Stimulated activated CD8-positive, alpha-beta memory T cell treated with anti-CD3 and anti-CD28 coated beads, Interleukin-15, amount 100 ng/mL, for 4 hours (primary cell): ENCODE measurements at places on chromosomes 3 and 15.

DNA sequence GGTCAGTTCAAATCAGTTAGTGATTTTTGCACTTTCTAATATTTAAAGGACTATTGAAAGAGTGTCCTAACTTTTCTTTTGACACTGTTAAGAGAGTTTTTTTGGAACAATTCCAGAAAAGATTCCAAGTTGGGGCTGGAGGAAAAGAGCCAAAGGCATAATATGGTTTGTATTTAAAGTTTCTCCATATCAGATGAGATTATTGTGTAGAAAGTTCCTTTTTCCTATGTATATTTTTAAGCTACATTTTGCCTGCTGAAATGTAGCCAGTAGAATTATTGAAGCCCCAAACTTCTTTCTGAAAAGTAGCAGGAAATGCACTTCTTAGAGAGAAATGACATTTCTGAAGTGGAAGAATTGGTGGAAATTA lies 136.5 kb upstream of the TSC22D2 start:
- no peak for DNase-seq

DNA sequence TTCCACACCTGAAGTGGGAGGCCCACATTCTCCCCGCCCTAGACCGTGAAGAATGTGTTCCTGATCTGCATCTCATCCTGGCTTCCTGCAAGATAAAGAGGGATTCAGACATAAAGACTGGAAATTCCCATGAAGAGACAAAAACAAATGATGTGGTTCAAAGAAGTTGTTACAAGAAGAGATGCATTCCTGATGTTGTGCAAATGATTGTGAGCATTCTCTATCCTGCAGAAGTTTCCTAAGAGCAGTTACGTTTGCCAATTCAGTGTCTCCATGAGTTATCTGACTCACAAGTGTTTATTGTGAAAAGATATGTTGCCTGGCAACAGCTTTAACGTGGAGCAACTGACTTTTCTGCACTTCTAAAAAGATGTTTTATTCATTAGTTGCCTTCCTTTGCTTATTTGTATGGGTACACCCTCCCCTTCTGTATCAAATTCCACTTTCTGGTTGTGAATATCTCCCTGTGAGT lies 107.8 kb downstream of the ZIC4 start:
- DNase-seq, result no peak

- no peak for DNase-seq
These were observed 75.1 kb upstream of the FBN1 start for GRCh38 chr15:48720646-48721045.

- no peak for DNase-seq
These were observed 120.9 kb downstream of the CACNA2D3 start for GRCh38 chr3:54243056-54243931.

DNA sequence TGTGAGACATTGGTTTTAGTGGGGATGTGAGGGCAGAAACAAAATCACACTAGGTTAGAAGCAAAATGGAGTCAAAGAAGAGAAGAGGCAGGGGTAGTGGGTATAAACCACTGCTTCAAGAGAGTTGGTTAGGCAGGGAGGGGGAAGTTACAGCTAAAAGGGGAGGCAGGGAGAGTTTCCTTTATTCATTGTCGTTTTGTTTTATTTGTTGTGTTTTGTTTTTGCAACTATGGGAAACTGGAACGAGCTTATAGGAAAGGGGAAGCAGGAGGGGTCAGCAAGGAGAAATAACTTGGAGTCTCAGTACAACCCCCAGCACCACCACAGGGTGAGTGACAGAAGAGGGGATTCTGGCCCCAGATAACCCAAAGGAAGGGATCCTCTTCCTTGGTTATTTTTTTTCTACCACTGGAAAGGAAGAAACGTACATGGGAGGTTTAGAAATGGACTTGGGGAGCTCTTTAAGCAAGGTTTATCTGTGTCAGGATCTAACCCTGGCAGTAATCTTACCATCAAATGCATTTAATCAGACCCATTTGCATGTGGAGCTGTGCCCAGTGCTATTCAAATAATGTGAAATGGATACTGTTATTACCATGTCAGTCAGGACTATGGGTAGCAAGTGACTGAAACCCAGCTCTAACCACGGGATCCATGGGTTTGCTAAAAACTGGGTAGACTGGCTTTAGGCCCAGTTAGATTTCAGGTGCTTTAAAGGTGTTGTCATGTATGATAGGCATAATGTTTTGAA lies 68.7 kb downstream of the CCNL1 start:
- no peak for DNase-seq

- DNase-seq, result no peak
These were observed 15.1 kb downstream of the CXCR6 start for GRCh38 chr3:45958321-45958791.

- DNase-seq, result no peak
These were observed 57.5 kb downstream of the HOMER2 start for GRCh38 chr15:82894971-82895520.

DNA sequence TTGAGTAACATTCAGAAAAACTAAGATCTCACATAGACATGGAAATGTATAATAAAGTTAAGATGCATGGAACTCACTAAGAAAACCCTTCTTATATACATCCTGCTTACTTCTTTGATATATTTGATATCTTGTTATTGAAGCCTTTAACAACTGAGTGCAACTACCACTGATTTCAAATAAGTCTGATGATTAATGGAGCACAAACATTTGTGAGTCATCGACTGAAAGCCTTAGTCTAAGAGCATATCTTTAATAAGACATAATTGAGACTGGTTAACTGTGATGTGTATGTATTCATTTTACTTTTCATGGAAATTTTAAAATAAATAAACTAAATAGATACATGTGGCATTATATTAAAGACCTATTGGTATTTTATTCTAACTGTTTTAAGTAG lies 740.5 kb downstream of the EPHA3 start:
- DNase-seq, result no peak

DNA sequence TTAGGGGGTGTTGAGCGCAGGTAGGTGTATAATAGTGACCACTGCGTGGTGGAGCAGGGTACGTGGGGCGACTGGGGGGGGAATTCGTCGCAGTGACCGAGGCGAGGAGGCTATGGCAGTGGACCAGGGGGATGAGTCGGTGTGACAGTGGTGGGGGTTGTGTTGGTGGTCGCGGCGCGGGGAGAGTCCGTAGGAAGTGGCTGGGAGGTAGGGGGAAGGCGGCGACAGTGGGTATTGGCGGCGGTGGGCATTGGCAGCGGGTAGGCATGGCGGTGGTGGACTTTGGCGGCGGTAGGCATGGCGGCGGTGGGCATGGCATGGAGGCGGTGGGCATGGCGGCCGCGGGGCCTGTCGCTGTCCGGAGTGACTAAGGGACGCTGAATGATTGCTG lies 739 bp downstream of the SNRPN start:
- DNase-seq, result no peak

GRCh38 chr3:101223016-101223415 lies 97.4 kb downstream of the IMPG2 start:
- DNase-seq, result no peak

DNA sequence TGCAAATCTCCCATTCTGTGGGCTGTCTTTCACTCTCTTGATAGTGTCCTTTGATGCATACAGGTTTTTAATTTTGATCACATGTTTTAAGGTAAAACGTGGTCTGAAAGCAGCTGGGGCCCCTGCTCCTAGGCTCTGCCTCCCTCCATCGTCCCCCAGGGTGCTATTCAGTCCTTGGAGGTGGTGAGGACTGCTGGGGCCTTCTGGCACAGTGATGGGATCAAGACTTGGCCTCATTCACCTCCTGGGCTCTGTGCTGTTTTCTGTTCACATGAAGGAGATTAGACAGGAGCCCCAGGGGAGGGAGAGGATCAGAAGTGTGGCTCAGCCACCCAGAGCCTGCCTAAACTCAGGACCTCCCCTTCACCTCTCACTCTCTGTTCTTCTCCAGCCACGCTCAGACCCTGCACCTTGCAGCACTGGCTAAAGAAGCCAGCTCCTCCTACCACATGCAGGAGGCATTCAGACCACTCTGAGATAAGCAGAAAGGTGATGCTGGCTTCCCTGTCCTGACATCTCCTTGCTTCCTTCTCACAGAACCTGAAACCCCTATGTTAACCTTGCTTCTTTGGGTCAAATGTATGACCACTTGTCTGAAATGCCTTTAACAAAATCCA lies 43.9 kb downstream of the PAQR5 start:
- DNase-seq, result no peak

DNA sequence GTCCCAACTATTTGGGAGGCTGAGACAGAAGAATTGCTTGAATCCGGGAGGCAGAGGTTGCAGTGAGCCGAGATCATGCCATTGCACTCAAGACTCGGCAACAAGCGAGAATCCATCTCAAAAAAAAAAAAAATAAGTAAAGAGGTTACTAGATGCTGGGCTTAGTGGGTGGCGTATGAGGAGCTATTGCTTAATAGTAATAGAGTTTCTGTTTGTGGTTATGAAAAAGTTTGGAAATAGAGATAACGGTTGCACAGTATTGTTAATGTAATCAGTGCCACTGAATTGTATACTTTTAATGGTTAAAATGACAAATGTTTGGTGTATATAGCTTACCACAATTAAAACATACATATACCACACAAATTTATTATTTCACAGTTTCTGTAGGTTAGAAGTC lies 14.7 kb upstream of the HHATL start:
- DNase-seq, result no peak

GRCh38 chr3:71110385-71111222 lies 472.9 kb downstream of the FOXP1 start:
- no peak for DNase-seq

GRCh38 chr3:117910820-117911521 lies 1123.7 kb downstream of the IGSF11 start:
- no peak for DNase-seq

DNA sequence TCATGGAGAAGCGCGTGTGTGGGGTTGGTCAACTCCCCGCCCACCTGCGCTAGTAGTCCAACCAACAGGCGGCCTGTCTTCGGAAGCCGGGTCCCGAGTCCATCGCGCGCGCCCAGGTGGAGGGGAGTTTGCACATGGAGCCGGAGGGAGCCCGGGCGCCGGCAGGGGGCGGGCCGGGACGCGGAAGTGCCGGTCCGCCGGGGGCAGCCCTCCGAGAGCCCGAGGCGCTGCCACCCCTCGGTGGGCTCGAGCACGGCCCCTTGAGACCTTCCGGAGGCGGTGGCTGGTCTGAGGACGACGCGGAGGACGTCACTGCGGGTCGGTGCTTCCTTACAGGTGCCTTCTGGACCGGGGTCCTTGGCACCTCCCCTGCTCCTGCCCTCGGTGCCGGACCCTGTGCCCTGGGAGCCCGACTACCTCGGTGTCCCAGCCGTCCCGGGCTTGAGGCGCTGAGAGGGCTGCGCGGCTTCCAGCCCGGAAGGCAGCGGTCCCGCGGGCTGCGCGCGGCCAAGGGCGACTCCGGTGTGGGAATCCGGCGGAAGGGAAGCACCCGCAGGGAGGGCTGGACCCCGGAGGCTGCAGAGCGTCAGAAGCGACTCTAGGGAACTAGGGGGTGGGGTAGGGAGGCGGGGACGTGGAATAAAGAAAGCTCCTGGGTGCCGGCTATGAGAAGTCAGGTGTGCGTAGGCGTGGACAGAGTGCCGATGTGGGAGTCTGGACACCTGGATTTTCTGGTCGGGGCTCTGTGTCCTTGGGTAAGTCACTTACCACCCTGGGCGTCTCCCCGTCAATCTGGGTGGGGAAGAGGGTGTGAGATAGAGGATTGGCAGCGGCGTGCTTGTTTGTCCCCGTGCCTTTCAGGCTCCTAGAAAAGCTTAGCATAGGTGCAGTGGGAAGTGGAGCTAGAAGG lies 212.3 kb downstream of the FGF12 start:
- DNase-seq, result no peak

DNA sequence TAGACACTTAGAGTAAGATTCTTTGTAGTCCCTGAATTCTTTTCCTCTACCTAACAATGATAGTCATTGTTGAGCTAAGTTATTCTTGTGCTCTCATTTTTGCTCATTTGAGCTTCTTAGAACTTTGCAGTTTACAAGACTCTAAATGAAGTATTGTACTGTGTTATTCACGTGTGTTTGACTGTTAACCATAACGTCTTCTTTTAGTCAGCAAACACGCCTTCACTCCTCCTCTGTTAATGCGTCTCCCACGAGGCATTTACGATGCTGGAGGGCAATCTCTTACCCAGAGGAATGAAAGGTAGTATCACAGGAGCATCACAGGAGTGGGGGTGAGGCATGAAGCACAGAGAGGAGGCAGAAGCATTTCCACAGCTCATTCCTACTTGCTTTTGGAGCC lies 14.8 kb upstream of the P2RY14 start:
- DNase-seq, result no peak

DNA sequence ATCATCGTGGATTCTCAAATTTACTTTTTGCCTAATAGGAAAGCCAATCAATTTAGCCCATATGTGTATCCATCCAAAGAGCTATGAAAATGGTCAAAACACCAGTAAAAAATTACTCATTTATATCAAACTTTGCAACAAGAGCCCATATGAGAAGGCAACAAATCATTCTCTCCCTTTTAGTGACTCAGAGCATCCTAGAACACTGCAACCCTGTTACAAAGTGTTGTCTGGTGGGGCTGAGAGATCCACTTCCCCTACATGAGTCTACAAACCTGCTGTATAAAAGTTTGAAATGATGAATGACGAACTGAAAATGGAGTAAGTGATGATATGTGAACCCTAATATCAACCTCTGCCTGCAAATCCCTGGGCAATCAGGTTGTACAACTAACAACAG lies 23.3 kb downstream of the PDZRN3 start:
- no peak for DNase-seq

DNA sequence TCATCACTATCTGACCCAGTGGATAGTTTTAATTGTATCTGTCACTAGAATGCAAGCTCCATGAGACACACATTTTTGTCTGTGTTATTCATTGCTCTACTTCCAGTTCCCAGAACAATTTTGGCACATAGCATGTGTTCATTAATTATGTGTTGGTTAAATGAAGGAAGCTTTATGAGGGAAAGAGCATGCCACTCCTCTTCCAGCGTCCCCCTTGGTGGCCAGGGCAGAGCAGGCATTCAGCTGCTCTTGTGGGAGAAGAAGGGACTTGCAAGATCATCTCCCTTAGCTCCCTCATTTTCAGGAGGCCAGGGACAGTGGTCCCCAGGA lies 489 bp upstream of the GALNT15 start:
- no peak for DNase-seq

DNA sequence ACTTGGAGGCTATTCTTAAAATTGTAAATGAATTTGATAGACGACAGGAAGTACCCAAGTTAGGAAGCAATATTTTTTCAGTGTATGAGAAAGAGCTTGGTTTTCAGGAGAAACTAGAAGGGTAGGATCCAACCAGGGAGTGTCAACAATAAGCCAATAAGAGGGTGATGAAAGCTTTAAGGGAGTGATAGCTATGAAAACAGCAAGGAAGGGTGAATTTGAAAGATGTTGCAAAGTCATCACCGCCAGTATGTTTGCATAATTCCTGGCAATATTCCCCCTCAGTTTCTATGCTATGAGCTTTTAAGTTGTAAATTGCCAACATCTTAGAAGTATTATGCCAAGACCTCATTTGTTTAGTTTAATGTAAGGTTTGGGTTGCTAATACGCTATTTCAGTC lies 11.8 kb upstream of the CSTA start:
- no peak for DNase-seq

- DNase-seq, result no peak
These were observed 123.9 kb downstream of the FOXB1 start for GRCh38 chr15:60128000-60128376.
